ENCODE measurements at places on chromosomes 5 and 9.

DNA sequence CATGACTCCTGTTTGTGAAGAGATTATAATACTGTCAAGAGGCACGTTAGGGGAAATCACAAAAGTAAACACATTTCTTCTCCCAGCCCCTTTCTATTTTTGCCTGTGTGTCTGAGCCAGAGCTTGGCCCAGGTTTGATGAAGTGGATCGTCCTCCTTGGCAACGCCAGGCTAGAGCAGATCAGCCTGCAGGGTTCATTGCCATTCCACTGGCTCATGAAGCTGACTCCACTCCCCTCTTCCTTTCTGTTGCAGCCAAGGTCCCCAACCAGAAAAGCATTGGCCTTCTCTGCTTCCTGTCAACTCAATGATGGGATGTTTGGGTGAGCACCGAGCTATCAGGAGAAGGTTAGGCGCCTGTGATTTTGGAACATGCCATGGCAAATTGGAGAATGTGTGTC is 3.3 kb downstream of the ADRB2 start:
- no peak for DNase-seq

GRCh38 chr5:75616971-75617621 is 5.8 kb downstream of the ANKDD1B start:
- DNase-seq, result no peak

- DNase-seq, result no peak
Observed at GRCh38 chr9:76013809-76014208, 123.3 kb downstream of the PCSK5 start.

GRCh38 chr5:121503111-121503840 is 348.4 kb upstream of the FTMT start:
- DNase-seq, result no peak

- no peak for DNase-seq
Observed at GRCh38 chr5:10689391-10690081, 71.5 kb downstream of the DAP start.

GRCh38 chr5:16937503-16938161 is 1.5 kb upstream of the MYO10 start:
- no peak for DNase-seq

DNA sequence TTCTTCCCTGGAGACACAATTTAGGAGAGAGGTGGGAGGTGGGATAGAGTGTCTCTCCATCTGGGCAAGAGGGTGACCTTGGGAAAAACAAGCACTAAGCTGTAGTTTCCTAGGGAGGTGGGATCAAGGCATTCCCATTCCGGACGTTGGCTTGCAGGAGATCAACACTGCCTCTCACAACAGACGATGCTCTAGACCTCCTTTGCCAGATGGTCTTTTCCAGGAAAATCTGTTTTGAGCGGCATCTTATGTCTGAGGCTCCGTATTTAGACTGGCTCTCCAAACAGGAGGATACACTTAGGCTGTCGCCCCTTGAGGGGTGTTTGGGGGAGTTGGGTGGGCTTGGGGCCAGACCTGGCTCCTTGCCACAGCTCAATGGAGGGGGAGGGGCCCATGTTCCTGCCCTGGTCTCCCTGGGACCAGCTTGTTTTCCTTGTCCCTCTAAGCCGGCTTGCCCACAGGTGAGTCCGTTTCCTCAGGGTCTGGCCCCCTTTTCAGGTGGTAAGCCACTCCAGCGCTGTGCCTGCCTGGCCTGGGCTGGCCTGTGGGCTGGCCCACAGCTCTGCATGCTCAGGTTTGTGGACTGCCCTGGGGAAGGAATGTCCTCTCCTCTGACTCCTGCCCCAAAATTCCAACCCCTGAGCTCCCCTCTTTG is 2.4 kb downstream of the PSD2 start:
- DNase-seq, result no peak

GRCh38 chr5:16889203-16889971 is 46.7 kb downstream of the MYO10 start:
- no peak for DNase-seq

DNA sequence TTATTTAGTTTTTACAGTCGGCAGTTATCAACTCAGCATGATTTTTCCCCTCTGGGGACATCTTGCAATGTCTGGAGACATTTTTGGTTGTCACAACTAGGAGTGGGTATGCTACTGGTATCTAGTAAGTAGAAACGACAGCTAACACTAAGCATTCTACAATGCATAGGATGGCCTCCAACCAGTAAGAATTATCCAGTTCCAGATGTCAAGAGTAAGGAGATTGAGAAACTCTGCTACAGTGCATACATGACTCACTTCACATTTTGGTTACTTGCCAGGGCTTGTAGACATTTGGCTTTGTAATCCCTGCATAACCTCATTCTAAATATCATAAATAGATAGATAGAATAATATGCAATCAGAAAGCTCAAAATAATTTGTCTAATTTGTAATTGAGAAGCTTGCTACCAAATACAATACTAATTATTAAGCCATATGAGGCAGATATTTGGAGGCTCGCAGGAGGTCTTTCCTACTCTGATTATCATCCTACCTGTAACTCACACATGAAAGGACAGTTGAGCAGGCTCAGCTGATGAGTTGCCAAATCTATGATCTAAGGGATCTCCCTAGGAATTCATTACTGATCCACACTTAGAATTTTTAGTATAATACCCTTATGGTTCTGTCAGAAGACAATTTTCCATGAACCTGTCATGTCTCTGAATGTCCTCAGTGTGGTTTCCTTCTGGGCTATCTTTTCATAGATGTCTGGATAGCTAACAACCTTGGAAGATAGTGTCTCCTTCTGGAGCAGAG is 346.9 kb upstream of the TLE4 start:
- no peak for DNase-seq

DNA sequence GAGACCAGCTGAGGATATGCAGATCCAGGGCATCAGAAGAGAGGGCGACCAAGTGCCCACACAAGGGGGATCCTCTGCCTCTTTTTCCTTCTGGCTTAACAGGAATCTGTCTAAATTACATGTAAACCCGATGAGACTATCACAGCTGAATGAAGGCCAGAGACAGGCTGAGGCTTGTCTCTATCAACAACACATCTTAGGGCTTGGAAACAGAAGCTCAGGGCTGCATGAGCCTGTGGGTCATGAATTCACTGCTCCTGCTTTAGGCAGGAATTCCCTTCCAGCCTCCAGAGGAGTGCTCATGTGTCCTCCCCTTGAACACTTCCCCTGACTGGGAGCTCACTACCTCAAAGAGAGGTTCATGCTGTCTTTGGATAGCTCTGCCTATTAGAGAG is 106.1 kb upstream of the PHYKPL start:
- DNase-seq, result no peak

Measured in left renal cortex interstitium (tissue), 4 donors.